ENCODE measurements at places on chromosomes 12 and 14.

DNA sequence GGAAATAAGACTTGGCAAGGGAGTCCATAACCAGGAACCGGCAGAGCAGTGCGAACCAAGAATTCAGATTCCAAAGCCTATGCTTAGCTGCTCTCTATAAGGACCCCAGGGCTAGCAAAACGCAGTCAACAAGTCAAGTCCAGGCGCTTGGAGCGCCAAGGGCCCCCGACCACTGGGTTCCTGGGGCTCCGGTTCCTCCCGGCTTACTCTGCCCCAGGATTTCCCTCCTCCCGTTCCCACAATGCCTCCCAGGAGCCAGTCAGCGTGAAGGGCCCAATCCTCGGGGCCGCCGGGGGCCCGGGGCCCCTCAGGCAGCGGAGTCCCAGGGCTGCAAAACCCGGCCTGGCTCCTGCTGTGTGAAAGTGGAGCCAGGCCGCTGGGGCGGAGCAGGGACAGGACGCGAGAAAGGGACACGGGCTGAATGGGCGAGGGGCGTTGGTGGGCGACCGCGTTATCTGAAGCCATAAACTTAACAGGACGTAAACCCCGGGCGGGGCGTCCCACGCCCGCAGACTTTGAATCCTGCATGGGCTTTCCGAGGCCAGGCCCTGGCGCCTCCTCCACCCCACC is 1.5 kb downstream of the KRT8 start:
- peak; percentile 45 for DNase-seq

GRCh38 chr12:51329742-51330141 is 5.8 kb upstream of the BIN2 start:
- no peak for DNase-seq

GRCh38 chr12:30853561-30854133 is 72.9 kb upstream of the TSPAN11 start:
- DNase-seq = no peak

- DNase-seq = no peak
These were observed 69.8 kb downstream of the RERG start for GRCh38 chr12:15151161-15152091.

DNA sequence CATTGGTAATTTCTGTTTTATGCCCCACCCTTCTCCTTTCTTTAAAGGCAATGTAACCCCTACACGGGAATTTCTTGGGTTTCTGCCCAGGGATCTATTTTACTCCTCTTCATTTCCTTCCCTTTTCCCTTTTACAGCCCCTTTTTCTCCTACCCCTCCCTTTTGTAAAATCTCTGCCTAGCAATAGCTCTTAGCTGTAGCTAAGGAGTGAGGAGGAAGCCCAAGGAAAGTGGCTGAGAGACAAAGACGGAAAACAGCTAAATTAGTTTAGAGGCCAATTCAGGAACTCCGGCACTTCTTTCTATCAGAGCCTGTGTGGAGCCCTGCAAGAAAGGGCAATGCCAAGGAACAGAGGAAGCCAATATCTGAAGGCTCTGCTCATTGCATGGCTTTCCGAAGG is 40.3 kb downstream of the SOCS2 start:
- DNase-seq = no peak

DNA sequence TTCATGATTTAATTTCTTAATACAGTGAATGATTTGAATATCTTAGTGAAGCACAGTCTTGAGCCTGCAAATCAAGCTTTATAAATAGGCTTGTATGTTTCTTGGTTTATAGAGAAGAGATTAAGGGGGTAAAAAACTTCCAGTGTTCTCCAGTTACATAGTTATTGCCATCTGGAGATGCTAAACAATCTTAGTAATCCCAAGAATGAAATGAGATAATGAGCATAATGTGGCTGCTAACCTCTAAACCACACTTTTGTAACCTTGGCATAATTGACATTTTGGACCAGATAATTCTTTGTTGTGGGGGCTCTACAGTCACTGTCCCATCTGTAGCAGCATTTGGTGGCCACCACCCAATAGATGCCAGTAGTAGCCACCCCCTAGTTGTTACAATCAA is 316.8 kb downstream of the CCDC91 start:
- DNase-seq = no peak

GRCh38 chr14:105168496-105168978 is at the start of gene JAG2:
JAG2 (minus strand) TSS chr14:105168776; CDS start chr14:105168420, 356 bp downstream.
- no peak for DNase-seq

- no peak for DNase-seq
These were observed 2.7 kb upstream of the ASPG start for GRCh38 chr14:104082807-104083206.

Measured in stimulated activated CD4-positive, alpha-beta T cell treated with anti-CD3 and anti-CD28 coated beads, TNF-alpha, amount 100 ng/mL, for 1 hour (primary cell).